Thyroid gland (tissue), 4 donors: ENCODE measurements at places on chromosomes 12 and 14. TPM values are rescaled to one million over a fixed set of nuclear protein-coding genes. Genes with fewer than 3 reads are reported as not detected.
A peak's percentile ranks its signal among the peaks of the same experiment; 100 is the strongest.

GRCh38 chr14:92962031-92962830 lies 39.3 kb downstream of the CHGA start:
- H3K4me3 ChIP-seq: no peak overlapping the region
- no peak for DNase-seq
- no peak overlapping the region for H3K27ac ChIP-seq
- H3K4me1 ChIP-seq: peaks cover 18% of the 10 kb centered on the region
- no peaks in the 10 kb centered on the region for H3K27me3 ChIP-seq

DNA sequence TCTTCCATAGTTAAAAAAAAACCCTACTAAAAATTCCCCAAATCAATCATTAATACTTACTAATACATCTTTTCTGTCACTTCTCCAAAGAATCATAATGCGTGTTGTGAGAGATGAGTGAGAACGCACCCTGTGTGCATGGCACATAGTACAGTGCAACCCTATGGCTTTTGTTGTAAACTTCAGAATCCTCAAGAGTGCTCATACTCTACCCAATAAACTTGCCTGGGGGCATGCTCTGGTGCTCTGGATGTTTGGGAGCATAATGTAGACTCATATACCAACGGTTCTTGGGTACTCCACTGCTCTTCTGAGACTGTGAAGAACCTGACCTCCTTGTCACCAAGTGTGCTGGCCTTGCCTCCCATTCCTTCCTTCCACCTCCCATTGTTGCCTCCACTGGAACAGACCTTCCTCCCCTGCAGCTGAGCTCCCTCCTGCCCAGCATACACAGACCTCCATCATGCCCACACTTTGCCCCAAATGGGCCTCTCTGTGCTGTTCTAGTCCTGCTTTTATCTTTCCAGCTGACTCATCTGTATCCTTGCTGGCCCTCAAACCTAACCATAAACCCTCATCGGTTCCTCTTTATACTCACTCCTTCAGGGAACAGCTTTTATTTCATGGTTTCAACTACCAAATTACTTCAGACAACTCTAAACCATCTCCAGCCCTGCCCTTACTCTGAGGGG lies 8.9 kb downstream of the DCP1B start:
- no peaks in the 10 kb centered on the region for H3K36me3 ChIP-seq
- H3K4me1 ChIP-seq: no peaks in the 10 kb centered on the region
- no peak overlapping the region for H3K27ac ChIP-seq
- H3K4me3 ChIP-seq: no peak overlapping the region
- H3K27me3 ChIP-seq: no peaks in the 10 kb centered on the region

DNA sequence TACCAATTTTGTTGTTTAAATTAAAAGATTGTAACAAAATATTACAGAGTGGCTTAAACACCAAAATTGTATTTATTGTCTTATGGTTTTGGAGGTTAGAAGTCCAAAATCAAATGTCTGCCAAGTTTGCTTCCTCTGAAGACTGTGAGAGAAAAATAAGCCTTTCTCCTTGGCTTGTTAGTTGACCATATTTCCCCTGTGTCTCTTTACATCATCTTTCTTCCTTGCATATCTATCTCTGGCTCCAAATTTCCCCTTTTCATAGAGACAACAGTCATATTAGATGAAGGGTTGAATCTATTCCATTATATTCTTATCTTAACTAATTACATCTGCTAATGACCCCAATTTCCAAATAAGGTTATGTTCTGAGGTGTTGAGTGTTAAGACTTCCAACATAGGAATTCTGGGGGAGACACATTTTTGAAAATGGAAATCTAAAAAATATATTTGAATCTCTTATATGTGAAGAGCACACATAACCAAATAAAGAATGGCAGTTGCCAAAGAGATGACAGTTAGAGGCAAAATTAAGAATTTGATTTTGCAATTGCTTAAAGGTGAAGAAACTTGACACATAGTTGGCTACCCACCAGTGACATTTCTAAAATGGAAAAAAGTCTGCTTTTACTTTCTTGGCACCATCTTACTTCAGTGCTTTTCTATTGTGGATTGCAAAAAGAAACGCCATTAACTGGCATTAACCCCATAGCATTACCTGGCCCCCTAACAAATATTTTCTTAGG lies 407.2 kb downstream of the FSCB start:
- no peak overlapping the region for H3K27ac ChIP-seq
- H3K27me3 ChIP-seq: no peaks in the 10 kb centered on the region
- no peak for DNase-seq
- no peak overlapping the region for H3K4me3 ChIP-seq
- H3K36me3 ChIP-seq: no peaks in the 10 kb centered on the region
- H3K4me1 ChIP-seq: no peaks in the 10 kb centered on the region

DNA sequence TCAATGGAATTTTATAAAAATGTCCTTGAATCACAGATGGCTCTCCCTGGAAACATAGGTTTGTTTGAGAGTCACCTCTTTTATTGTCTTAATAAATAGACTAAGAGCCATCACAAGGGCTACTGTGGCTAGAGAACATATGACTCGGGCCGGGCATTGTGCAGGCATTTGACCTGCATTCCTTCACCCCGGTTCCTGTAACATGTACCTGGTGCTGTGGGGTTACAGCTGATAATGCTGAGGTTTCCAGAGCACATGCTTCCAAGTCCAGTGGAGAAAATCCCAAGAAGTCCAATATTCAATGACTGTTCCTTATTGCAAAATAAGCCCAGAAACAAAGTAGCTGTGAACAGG lies 1.0 kb upstream of the ACACB start:
- no peaks in the 10 kb centered on the region for H3K27me3 ChIP-seq
- no peaks in the 10 kb centered on the region for H3K36me3 ChIP-seq
- no peak overlapping the region for H3K4me3 ChIP-seq

- no peaks in the 10 kb centered on the region for H3K36me3 ChIP-seq
- H3K4me3 ChIP-seq: no peak overlapping the region
- H3K27ac ChIP-seq: no peak overlapping the region
Observed at GRCh38 chr14:79781882-79782281, 429.4 kb downstream of the DIO2 start.

DNA sequence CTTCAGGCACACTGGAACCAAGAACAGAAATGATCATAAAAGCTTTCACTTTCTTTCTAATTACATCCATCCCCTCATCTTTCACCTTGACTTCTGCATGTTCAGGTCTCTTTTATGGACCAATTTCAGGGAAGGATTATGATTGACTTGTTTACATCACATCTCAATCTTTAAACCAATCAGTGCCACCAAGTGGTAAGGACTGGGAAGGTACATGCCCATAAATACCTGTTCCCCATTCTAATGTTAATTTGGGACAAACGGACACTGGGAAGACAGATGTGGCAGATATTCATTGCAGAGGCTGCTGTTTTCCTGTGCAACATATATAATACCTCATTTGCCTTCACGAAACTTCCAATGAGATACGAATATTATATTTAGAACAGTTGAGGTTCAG lies 978.1 kb downstream of the GALC start:
- H3K36me3 ChIP-seq: no peaks in the 10 kb centered on the region
- no peak overlapping the region for H3K4me3 ChIP-seq
- H3K27me3 ChIP-seq: no peaks in the 10 kb centered on the region
- no peak for DNase-seq
- H3K27ac ChIP-seq: no peak overlapping the region

Gene OTUB2
- total RNA-seq: not detected

Gene SERPINA10
- not detected for total RNA-seq

- no peak overlapping the region for H3K4me3 ChIP-seq
- H3K36me3 ChIP-seq: no peaks in the 10 kb centered on the region
Observed at GRCh38 chr12:123062681-123063486, 82.4 kb downstream of the ARL6IP4 start.

DNA sequence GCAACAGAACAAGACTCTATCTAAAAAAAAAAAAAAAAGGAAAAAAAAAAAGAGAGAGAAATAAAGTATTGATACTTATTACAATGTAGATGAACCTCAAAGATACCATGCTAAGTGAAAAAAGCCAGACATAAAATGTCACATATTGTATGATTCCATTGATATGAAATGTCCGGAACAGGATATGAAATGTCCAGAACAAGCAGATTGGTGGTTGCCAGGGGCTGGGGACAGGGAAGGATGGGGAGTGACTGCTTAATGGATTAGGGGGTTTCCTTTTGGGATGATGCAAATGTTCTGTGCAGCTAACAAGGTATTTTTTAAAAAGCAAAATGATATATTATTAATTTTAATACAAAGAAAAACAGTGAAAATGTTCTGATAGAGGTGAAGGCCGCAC lies 5.0 kb downstream of the HVCN1 start:
- peaks cover 8% of the 10 kb centered on the region for H3K4me1 ChIP-seq
- H3K4me3 ChIP-seq: no peak overlapping the region
- DNase-seq: no peak
- H3K36me3 ChIP-seq: no peaks in the 10 kb centered on the region
- H3K27me3 ChIP-seq: no peaks in the 10 kb centered on the region

Gene SFSWAP
- 36.4 TPM for total RNA-seq

Gene AMIGO2
- total RNA-seq: 4.8 TPM

GRCh38 chr14:73712540-73713180 lies 1.5 kb downstream of the PNMA1 start:
- H3K27ac ChIP-seq: peak overlapping the region; percentile 43
- H3K36me3 ChIP-seq: no peaks in the 10 kb centered on the region
- peaks cover 20% of the 10 kb centered on the region for H3K4me1 ChIP-seq
- H3K4me3 ChIP-seq: peak overlapping the region; percentile 79

DNA sequence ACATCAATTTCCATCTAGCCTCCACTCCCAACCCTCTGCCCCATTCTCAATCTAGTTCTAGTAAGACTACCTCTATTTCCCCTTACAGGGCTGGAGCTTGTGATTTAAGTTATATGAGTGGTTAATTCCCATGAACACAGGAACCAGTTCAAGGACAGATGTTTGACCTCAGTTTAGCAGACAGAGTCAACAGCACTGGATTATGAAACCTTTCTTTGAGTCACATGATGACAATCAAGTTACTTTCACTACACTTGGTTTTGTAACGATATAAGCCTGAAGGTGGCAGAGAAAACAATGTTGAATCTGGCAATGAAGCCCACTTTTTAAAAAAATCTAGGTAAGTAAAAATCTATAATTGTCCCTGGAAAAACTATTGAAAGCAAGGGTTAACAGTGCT lies 1646.2 kb upstream of the FLRT2 start:
- H3K4me3 ChIP-seq: no peak overlapping the region
- H3K27ac ChIP-seq: no peak overlapping the region
- H3K27me3 ChIP-seq: no peaks in the 10 kb centered on the region
- H3K4me1 ChIP-seq: no peaks in the 10 kb centered on the region
- no peak for DNase-seq

Gene TAS2R8
- not detected for total RNA-seq

Gene TAS2R46
- total RNA-seq: 4.5 TPM

DNA sequence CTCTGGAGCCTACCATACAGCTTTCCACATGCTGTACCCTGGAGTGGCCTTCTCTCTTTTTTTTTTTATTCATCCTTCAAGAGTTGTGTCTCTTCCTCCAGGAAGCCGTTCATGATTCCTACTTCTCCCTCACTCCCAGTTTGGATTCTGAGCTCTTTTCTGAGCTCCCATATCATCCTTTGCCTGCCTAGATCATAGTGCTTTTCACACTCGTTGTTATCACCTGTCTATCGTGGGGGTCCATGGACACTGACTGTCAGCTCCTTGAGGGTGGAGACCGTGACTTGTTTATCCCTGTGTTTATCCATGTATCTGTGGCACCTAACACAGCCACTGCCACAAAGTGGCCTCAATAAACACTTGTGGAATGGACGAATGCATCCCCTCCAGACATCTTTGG lies 7.0 kb downstream of the AK7 start:
- no peak for DNase-seq
- no peaks in the 10 kb centered on the region for H3K36me3 ChIP-seq
- no peaks in the 10 kb centered on the region for H3K27me3 ChIP-seq

Gene C14orf39
- not detected for total RNA-seq

DNA sequence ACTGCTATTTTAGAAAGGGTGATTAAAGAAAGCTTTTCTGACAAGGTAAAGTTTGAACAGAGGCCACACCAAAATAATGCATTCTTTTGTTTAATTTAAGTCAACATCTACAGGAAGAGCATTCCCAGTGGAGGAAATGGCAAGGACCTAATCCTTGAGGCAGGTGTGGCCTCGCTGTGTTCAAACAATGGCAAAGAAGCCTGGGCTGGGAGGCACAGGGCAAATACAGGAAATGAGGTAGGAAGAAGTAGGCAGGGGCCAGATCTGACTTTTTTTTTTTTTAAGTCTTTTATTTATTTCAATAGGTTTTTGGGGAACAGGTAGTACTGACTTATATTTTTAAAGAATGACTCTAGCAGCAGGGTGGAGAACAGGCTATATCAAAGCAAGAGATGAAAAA lies 53.5 kb downstream of the ARMH4 start:
- no peak for DNase-seq
- H3K4me3 ChIP-seq: no peak overlapping the region
- H3K27ac ChIP-seq: no peak overlapping the region
- H3K36me3 ChIP-seq: no peaks in the 10 kb centered on the region
- no peaks in the 10 kb centered on the region for H3K27me3 ChIP-seq

DNA sequence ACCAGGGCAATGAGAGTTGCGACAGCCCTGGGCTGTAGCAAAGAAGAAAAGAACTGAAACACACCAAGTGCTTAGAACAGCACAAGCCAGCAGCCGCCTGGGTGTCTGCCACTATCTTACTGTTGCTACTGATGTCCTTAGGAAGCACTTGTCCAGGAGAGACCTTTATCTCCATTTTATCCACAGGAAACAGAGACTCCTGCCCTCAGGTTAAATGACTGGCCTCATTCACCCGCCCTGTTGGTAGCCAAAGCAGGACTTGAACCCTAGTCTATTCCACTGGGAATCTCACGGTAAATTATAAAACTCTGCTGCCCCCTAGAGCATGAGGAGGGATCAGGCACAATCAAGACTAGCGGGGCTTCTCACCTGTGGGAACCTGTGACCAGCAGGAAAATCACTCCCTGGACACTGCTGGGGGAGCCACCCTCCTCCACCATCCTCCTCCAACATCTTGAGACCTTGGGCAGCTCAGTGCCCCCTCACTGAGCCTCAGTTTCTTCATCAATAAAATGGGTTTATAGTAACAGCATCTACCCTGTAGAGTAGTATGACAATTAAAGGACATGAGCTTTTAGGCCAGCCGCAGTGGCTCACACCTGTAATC lies 20.5 kb upstream of the TESC start:
- no peak overlapping the region for H3K27ac ChIP-seq
- no peaks in the 10 kb centered on the region for H3K36me3 ChIP-seq
- no peak for DNase-seq
- no peak overlapping the region for H3K4me3 ChIP-seq
- H3K4me1 ChIP-seq: peaks cover 51% of the 10 kb centered on the region
- no peaks in the 10 kb centered on the region for H3K27me3 ChIP-seq
